Articular chondrocyte of knee joint (primary cell): ENCODE measurements at places on chromosomes 1 and 21. TPM values are rescaled to one million over a fixed set of nuclear protein-coding genes. Genes with fewer than 3 reads are reported as not detected.

The PKLR gene
- 0.13 TPM in 1 of 2 replicates, not detected in the other for total RNA-seq

The NES gene
- 0.26 and 0.65 TPM in 2 replicates for total RNA-seq

The SVBP gene
- 20.3 and 26.3 TPM in 2 replicates for total RNA-seq

The COA6 gene
- total RNA-seq = 21.7 and 25.0 TPM in 2 replicates

The CELA2A gene
- not detected in 2 replicates for total RNA-seq

The CPLANE2 gene
- 7.8 and 8.2 TPM in 2 replicates for total RNA-seq

The FBLIM1 gene
- 26.7 and 29.4 TPM in 2 replicates for total RNA-seq

The HSPB7 gene
- 13.2 and 19.6 TPM in 2 replicates for total RNA-seq

The CEP350 gene
- total RNA-seq = 78.9 and 93.1 TPM in 2 replicates

The NIBAN1 gene
- total RNA-seq = 60.2 and 66.6 TPM in 2 replicates
